ENCODE measurements at places on chromosomes 7 and 10.

DNA sequence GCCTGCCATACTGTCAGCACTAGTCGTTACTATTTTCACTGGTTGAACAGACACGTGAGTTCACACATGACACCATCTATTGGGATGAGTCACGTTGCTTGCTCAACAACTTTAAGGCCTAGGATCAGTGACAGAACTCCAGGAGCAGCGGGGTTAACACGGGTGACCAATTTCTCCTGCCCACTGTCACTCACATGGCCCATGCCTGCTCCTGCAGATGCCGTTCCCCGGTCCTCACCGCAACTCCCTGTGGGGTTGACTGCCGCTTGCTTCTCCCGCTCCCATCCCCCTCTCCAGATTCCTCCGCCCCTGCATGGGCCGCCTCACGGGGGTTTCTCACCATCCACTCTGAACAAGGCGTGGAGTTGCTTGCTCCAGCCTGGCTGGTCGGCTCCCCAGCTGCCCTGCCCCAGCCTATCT, 128.2 kb downstream of the TAX1BP1 start:
- DNase-seq: no peak

GRCh38 chr7:115230882-115231571, 309.1 kb downstream of the MDFIC start:
- no peak for DNase-seq

DNA sequence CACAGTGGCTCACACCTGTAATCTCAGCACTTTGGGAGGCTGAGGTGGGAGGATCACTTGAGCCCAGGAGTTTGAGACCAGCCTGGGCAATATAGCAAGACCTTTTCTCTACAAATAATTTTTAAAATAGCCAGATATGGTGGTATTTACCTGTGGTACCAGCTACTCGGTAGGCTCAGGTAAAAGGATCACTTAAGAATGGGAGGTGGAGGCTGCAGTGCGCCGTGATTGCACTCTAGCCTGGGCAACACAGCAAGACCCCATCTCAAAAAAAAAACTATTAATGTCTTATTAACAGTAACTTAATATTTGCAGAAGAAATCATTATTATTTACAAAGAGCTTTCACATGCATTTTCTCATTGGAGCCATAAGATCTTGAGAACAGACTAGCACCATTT, 103.6 kb downstream of the SGMS1 start:
- DNase-seq: no peak

GRCh38 chr7:7002418-7003062, 176.5 kb upstream of the CCZ1B start:
- no peak for DNase-seq

GRCh38 chr10:22545643-22546042, 168.7 kb downstream of the PIP4K2A start:
- no peak for DNase-seq

DNA sequence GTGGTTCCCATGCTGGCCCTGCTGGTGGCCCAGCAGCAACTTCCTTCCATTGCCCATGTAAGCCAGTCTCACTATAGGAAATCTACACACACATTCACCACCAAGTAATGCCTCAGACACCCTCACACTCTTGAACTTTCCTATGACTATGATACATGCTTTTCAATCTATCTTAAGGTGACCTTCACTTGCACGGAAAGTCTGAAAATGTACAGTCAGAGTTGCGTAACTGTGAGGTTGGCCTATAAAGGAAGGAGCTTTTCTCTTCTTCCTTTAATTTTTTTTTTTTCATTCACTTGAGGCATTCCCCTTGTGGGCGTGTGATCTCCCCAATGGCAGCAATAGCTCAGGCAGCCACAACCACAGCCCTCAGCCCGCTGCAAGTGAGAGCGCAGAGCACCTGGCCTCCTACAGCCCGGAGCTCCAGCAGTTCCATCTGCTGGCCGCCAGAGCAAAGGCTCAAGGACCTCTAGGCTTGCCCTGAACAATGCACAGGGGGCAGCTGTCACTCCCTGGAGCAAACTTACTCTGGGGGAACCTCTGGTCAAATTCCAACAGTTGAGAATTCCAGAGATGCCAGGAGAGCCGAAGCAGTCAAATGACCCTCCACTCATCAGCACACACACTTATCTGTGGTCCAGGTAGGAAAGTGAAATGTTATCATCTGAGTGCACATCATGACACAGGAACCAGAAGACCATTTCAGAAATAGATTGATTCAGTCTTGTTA, 123.1 kb upstream of the ADO start:
- no peak for DNase-seq

DNA sequence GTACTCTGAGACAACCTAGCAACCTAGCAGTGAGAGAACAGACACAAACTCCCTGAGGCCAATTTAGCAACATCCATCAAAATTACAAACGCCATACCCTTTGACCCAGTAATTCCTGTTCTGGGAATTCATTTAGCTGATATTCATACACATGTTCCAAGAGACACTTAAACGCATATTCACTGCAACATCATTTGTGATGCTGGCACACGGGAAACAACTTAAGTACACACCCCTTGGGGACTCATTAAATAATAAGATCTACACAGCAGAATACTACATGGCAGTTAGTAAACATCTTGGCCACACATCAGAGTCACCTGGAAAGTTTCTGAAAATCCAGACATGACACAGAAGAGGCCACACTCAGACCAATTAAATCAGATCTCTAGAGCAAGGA, 17.6 kb downstream of the NUDCD3 start:
- no peak for DNase-seq

DNA sequence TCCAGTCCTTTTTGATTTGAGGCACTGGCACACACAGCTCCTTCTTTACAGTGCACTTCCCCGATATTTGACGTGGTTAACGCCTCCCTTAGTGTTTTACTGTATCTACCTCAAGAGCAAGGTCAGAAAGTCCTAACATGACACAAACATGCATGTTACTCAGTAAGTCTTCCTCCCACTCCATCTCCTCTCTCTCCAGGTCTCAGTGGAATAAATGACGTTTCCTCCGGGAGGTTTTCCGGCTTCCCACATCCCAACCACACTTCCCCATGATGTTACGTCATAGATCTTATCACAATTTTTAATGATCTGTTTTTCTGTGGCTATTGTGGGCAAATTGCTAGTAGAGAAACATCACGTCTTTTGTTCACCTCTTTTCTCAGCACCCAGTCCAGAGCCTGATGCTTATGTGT, 165.7 kb downstream of the PTPN20 start:
- DNase-seq: no peak

DNA sequence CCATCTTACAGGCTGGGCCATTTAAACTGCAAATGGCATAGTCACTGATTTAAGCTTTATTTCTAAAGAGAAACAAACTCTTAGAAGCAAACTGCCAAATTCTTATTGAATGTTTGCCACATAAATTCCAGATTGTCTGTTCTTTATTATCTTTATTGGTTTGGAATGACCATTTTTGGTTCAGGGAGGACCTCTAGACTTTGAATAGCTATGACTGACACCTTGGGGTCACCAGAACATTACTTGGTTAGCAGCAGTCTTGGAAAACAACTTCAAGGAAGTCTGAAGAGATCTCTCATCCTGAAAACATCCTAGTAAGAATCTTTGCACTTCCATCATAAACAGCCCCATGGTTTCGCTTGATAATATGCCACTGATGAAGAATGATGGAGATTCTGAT, 197.1 kb downstream of the SUGCT start:
- DNase-seq: no peak

DNA sequence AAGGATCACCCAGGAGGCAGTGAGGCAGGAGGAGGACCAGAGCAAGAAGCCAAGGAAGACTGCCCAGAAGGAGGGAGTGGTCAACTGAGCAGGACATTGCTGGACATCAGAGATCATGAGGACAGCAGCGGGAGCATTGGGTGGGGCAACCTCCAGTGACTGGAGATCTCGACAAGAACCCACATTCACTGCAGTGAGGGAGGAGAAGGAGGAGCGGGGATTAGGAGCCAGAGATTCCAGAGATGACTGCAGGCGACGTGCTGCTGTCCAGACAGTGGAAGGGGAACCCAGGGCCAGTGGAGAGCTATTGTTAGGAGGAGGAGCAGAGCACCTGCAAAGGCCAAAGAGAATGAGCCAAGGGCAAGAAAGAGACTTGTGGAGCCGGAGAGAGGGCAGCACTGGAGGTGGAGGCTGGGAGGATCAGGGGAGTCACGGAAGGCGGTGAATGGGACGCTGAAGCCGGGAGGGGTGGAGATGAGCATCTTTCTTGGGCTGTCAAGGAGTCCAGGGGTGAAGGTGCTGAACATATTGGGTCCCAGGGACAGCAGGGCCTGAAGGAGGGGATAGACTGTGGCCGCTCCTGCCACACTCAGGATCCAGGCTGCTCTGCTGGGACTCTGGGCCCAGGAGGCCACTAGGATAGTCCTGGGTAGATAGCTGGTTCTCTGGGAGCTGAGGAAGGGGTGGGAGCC, 140.1 kb upstream of the UNC5B start:
- DNase-seq: no peak

DNA sequence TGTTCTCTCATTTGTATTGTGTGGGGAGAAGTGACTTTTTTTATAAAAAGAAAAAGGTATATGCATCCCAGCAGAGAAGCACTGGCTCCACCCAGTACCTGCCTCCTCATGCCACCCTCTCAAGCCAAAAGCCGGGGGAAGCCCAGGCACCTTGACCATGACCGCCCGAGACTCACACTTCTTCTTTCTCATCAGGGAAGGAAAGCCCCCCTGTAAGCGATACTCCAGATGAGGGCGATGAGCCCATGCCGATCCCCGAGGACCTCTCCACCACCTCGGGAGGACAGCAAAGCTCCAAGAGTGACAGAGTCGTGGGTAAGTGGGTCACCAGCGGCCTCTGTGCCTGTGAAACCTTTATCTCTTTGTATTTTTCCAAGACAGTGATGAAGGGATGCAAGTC, 22.9 kb downstream of the IKZF1 start:
- no peak for DNase-seq

DNA sequence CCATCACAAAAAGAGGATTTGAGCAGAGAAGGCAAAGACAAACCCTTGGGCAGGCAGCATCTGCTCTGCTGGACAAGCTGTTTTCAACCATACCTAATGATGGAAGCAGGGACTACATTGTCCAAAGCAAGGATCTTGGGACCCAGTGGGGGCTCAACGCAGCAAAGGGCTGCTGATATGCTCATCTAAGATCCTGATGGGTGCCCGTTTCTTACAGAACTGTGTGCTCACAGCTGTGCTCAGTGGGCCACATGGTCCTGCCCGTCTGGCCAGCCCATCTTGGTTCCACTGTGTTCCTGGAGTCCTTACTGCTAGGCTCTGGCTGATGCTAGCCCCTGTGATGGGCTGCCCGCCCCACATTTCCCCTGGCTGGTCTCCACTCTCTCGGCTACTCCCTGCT, 36.1 kb downstream of the GPRIN2 start:
- no peak for DNase-seq

GRCh38 chr7:148650232-148650858, 48.4 kb upstream of the CUL1 start:
- DNase-seq: no peak

GRCh38 chr10:11551916-11552602, 59.4 kb downstream of the USP6NL start:
- no peak for DNase-seq

DNA sequence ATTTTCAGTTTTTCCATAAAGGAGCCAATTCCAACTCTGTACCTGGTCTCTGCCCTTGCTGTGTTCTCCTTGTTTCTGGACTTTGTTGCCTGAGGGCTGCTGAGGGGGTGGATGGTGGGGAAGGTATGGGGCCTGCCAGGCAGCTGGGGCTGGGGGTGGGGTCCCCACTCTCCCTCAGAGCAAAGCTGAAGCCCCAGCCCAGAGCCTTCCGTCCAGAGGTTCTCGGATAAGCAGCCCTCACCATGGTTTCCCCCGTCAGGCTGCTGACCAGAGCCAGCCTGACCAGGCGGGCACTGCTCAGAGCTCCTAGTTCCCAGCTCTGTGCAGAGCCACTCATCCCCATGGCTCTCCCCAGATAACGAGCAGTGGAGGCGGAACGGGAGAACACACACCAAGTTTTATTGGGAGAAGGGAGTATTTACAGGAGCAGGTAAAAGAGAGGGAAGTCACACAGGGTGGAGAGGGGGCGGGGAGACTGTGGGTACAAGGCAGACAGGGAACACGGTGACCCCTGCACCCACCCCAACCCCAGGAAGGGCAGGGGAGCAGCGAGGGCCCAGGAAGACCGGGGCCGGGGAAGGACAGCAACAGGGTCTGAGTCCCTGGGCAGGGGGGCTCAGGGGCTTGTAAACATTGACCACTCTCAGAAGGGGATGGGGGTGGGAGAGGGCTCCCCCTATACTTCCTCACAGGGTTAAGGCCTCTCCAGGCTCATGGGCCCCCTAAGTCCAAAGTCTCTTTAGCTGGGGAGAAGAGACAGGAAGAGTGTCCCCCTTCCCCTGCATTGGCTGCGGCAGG, 5.8 kb downstream of the GNB2 start:
- no peak for DNase-seq

DNA sequence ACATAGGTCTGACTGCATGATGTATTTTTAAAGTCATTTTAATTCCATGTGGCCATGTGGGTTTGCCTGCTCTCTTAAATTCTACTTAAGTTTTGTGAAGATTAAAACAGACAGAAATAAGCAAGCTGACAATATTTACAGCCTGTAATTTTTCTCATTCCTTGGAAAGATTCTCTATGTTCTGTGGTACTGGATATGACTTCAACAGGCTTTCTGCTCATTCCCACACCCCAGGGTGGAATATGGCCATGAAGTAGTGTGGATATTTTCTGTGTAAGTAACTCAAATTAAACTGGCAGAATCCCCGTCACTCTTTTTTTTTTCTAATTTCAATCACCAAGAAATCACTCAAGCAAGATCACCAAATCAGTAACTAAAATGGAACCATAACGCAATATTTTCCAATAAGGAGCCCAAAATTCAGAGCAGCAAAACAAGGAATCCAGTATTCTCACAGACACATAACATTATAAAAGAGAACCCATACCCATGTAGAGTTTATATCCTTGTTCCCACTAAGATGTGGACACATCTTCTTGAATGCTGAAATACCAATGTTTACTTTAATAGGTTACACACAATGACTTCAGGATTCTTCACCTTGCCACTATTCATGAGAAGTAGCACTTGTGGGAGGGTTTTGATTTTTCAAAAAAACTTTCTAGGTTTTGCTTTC, 5.7 kb downstream of the HOXA5 start:
- no peak for DNase-seq

DNA sequence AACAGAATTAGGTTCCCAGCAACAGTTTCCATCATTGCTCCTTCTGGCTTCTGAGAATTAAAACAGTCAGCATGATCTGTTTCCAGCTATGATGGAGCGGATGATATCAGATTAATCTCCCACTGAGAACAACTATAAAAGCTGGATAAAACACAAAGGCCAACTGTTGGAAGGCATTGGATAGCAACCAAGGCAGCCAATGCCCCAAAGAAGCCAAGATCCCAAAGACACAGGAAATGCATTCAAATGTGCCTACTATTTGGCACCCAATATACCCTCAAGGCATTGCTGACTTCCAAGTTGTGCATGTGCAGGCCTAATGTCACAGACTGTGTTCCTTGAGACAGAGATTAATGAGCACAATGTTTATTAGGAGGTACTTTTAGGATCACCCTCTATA, 259.3 kb downstream of the ARHGAP12 start:
- no peak for DNase-seq

GRCh38 chr7:3091631-3092030, 48.0 kb upstream of the CARD11 start:
- DNase-seq: no peak

GRCh38 chr7:47580175-47580706, 1.7 kb downstream of the TNS3 start:
- no peak for DNase-seq
